ENCODE measurements at places on chromosomes 7 and 10. TPM values are rescaled to one million over a fixed set of nuclear protein-coding genes. Genes with fewer than 3 reads are reported as not detected.

DNA sequence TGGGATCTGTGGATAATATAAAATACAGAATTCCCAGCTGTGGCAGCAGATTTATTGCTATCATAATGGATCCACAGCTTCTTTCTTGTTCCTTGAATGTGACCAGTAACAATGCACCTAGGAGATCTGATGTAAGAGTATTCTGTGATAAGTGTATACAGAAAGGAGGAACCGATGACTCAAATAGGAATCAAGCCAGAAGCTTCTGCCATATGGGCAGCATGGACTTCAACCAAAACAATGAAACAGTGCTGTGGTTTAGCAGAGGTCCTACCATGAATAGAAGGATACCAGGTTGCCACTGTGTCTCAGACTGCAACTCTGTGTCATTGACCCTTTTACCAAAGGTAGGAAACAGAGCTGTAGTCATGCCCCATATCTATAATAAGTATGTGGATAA, 81.8 kb downstream of the PTPRZ1 start:
- H3K4me1 ChIP-seq: no peaks in the 10 kb centered on the region
- no peak overlapping the region for H3K27ac ChIP-seq
- H3K27me3 ChIP-seq: no peaks in the 10 kb centered on the region
- no peak for DNase-seq
- H3K36me3 ChIP-seq: no peaks in the 10 kb centered on the region
- H3K4me3 ChIP-seq: no peak overlapping the region

DNA sequence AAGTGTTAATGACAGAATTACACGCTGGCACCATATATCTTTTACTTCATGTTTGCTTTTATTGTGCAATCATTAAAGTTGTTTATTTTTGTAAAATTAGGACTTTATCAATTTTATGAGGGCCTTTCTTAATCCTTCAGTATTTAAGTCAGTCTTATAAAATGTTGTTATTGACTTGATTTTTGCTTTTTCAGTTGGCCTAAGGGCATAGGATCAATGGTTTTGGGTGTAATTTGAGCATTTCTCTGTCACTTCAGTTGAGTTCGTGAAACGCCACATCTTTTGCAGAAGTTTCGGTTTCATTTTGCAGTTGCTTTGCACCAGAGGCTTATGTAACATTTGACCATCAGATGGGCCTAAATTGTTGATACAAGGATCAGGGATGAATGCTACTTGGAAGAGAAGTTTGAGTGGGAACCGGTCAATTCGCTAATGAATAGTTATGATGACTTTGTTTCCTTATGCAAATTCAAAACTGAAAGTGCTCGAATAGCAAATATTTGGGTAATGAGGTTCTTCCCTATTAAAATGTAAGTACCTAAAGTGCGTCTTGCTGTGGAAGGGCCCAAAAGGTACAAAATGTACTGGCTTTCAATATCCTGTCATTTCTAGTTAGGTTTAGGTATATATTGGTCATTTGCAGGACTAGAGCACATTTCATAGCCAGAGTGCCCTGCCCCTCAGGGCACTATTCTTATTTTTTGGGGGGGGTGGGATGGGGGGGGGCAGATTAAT, 340.9 kb downstream of the LRMDA start:
- peak overlapping the region; percentile 1 for H3K4me3 ChIP-seq
- no peak overlapping the region for H3K27ac ChIP-seq
- no peak for DNase-seq

- no peak overlapping the region for H3K27ac ChIP-seq
- no peak overlapping the region for H3K4me3 ChIP-seq
- H3K36me3 ChIP-seq: peaks cover 10% of the 10 kb centered on the region
- DNase-seq: no peak
Observed at GRCh38 chr10:100826031-100826651, 80.8 kb downstream of the PAX2 start.

GRCh38 chr7:44310221-44310848, 15.1 kb downstream of the CAMK2B start:
- H3K36me3 ChIP-seq: no peaks in the 10 kb centered on the region
- no peak for DNase-seq
- no peaks in the 10 kb centered on the region for H3K27me3 ChIP-seq
- H3K27ac ChIP-seq: no peak overlapping the region

- H3K36me3 ChIP-seq: no peaks in the 10 kb centered on the region
- DNase-seq: no peak
- peak overlapping the region; percentile 99 for H3K27ac ChIP-seq
- H3K27me3 ChIP-seq: no peaks in the 10 kb centered on the region
- peak overlapping the region; percentile 60 for H3K4me3 ChIP-seq
Observed at GRCh38 chr10:114767986-114768821, 53.4 kb upstream of the FHIP2A start.

DNA sequence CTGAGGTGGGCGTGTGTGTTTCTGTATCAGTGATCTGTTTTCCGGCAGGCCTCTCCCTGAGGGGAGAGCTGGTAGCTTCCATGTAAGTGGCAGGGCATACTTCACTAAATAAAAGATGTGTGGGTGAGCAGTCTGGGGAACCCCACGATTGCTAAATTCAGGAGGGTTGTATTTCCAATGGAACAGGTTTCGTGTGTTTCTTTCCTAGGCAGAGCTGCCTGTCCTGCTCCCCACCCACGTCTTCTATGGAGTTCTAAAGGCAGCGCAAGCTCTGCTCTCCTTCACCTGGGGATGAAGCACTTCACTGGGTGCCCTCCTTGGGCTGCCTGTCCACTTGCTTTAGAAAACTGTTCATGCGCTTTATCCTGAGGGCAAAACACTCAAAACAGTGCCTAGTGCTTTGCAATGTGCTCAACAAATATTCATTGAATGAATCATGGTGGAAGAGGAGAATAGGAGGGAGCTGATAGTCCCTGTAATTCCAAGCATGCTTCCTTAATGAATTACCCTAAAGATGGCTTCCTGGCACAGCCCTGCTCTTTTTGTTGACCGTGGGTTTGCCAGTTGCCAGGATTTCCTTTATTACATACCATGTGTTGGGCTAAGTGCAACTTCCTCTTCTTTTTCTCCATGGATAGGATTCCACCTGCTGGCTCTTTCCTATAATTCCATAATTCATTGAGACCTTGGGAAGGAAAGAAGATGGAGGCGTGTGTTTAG, 50.6 kb upstream of the SRPK2 start:
- no peaks in the 10 kb centered on the region for H3K27me3 ChIP-seq
- no peaks in the 10 kb centered on the region for H3K36me3 ChIP-seq
- no peak overlapping the region for H3K27ac ChIP-seq
- H3K4me3 ChIP-seq: no peak overlapping the region
- H3K4me1 ChIP-seq: no peaks in the 10 kb centered on the region

DNA sequence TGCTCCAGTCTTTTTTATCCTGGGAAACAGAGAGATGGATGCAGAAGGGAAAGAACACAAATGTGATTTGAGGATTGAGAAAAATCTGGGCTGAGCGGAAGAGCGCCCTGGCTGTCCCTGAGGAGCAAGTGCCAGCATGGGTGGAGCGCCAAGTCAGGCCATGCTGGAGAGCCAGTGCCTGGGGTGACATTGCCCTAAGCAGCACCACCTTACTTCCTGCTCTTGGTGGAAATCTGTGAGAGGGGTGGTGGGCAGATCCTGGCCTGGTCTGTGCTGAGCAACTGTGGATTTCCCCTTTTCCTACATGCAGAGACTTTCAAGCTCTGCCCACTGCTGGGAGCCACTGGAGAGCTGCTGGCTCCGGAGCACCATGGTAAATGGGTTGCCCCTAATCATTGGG, 36.9 kb downstream of the DDIT4 start:
- no peaks in the 10 kb centered on the region for H3K27me3 ChIP-seq
- H3K4me3 ChIP-seq: no peak overlapping the region
- peaks cover 42% of the 10 kb centered on the region for H3K4me1 ChIP-seq

DNA sequence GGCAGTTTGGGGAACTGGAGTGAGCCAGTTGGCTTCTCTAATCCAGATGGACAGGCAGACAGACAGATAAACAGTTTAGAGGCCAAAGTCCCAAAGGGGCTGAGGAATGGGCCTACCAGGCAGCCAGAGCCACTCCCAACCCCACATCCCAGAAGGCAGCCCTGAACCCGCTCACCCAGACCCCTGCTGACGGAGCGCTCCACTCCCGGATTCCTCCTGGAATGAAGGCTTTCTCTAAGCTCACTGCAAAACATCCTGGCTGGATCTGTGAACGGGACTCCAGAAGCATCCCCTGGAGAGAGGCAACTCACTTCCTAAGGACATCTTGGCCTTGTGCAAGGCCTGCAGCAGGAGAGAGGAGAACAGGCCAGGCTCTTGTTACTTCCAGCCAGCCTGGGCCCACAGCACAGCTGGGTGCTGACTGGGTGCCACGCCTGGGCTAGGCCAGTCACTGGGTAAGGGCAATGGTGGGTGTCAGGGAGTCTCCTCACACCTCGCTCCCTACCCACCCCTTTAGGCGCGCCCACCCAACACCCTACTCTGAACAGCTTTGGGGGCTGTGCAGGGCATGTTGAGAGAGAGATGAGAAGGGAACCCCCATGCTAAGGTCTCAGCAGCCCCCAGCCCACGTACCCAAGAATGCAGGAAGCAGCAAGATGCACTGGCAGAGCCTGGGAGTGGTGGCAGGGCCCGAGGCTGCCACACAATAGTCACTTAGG, 168.6 kb upstream of the ZMIZ1 start:
- no peaks in the 10 kb centered on the region for H3K36me3 ChIP-seq
- no peaks in the 10 kb centered on the region for H3K27me3 ChIP-seq
- H3K27ac ChIP-seq: no peak overlapping the region
- H3K4me3 ChIP-seq: no peak overlapping the region
- no peak for DNase-seq

ATP6V1F gene
- total RNA-seq: 151 TPM

- H3K36me3 ChIP-seq: no peaks in the 10 kb centered on the region
- no peak overlapping the region for H3K4me3 ChIP-seq
- no peak for DNase-seq
- no peaks in the 10 kb centered on the region for H3K4me1 ChIP-seq
- H3K27ac ChIP-seq: no peak overlapping the region
- H3K27me3 ChIP-seq: no peaks in the 10 kb centered on the region
Observed at GRCh38 chr10:113820507-113820906, 33.4 kb downstream of the DCLRE1A start.

GRCh38 chr10:58802047-58802446, 289.4 kb downstream of the BICC1 start:
- no peak overlapping the region for H3K27ac ChIP-seq
- H3K27me3 ChIP-seq: no peaks in the 10 kb centered on the region
- no peaks in the 10 kb centered on the region for H3K4me1 ChIP-seq
- no peaks in the 10 kb centered on the region for H3K36me3 ChIP-seq

GRCh38 chr10:608331-609261, 80.9 kb downstream of the DIP2C start:
- H3K4me1 ChIP-seq: no peaks in the 10 kb centered on the region
- no peaks in the 10 kb centered on the region for H3K27me3 ChIP-seq
- H3K36me3 ChIP-seq: no peaks in the 10 kb centered on the region
- DNase-seq: no peak
- H3K4me3 ChIP-seq: no peak overlapping the region

DNA sequence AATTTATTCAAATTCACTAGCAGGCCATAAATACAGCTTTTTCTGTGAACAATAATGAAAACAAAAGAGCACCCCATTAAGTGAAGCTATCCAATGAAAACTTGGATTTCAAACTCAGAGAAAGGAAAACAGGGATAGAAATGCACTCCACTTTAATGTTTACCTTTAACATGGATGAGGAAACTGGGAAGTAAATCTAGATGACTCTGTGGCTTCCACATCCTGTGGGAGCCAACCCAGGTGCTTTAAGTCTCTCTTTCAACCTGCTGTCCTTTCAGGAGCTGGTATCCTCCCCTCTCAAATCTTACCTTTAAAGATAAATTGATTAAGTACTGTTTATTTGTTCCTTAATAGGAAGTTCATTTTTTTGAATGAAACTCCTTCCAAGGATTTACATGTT, 21.5 kb upstream of the SGMS1 start:
- H3K4me1 ChIP-seq: no peaks in the 10 kb centered on the region
- DNase-seq: no peak
- no peaks in the 10 kb centered on the region for H3K36me3 ChIP-seq
- H3K27ac ChIP-seq: no peak overlapping the region

TAS2R41 gene
- not detected for total RNA-seq

AFAP1L2 gene
- total RNA-seq: 170 TPM

- no peaks in the 10 kb centered on the region for H3K36me3 ChIP-seq
- no peak for DNase-seq
- H3K27me3 ChIP-seq: no peaks in the 10 kb centered on the region
- H3K4me1 ChIP-seq: no peaks in the 10 kb centered on the region
- no peak overlapping the region for H3K27ac ChIP-seq
Observed at GRCh38 chr7:144866189-144866588, 30.3 kb upstream of the TPK1 start.

LLCFC1 gene
- total RNA-seq: not detected

TET1 gene
- 2.3 TPM for total RNA-seq

DNA sequence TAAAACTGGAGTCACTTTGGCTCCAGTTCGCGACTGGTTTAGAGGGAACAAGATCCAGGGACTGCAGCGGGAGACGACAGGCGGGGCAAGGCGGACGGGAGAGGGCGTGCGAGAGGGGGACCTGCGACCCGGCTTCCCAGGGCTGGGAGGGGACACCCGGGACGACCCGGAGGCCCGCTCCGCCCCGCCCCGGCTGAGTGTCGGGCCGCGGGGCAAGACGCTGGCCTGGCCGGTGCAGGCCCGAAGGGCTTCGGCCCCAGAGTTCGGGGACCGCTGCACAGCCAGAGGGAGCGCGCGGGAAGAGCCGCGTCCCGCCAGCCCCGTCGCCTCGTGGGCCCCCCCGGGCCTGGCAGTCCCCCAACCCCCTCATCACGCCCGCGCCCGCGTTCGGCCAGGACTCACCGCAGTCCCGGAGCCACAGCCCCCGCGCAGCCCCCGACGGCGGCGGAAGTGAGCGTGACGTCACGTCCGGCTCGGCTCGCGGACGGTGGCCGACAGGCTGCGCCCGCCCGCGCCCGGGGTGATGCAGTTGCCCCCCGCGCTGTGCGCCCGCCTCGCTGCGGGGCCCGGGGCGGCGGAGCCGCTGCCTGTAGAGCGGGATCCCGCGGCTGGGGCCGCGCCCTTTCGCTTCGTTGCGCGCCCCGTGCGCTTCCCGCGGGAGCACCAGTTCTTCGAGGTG, at the start of the genes TUBGCP2 and ZNF511:
TSS of gene TUBGCP2 (minus strand) at position 452 of the 679 bp plus-strand sequence. CDS start 5,931 bp downstream, outside the sequence.
TSS of gene ZNF511 (plus strand) at position 494 of the 679 bp plus-strand sequence. CDS start at position 524, 30 bp downstream.
- H3K27me3 ChIP-seq: no peaks in the 10 kb centered on the region
- H3K27ac ChIP-seq: peak within 1 kb of the TSS; percentile 85
- peak within 1 kb of the TSS; percentile 90 for H3K4me3 ChIP-seq
- no peak for DNase-seq

DNA sequence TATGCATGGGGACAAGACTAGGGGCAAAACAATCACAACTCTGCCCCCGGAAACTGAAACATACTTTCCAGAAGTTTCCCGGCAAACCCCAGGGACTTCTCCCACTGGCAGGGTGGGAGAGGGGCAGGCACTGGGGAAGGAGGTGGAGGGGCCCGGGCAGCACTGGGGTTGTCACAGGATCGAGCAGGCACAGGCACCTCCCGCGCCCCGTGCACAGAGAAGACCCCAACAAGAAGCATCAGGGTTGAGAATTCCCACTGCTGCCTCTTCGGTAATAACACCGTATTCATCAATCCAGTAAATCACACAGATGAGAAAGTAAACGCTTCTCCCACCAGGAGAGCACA, 490.5 kb downstream of the PTPRN2 start:
- H3K27me3 ChIP-seq: no peaks in the 10 kb centered on the region
- H3K27ac ChIP-seq: no peak overlapping the region
- no peak overlapping the region for H3K4me3 ChIP-seq

OPN4 gene
- not detected for total RNA-seq
